ENCODE measurements at places on chromosomes 2 and 18.

DNA sequence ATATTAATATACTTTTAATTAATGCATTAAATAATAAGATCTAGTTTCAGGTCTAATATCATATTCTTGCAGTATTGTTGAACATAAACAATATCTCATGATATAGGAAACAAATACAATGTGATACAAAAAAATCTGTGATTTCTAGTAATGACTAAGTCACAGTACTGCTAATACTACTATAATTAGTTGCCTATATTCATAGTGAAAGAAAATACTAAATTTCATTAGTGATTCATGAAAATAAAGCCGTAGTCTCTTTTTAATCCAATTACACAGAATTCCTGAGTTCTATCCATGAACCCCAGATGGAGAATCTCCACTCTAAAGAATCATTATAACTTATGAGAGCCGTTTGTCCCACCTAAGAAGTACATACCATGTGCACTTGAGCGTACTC lies 266.3 kb upstream of the ACVR2A start:
- DNase-seq: no peak

DNA sequence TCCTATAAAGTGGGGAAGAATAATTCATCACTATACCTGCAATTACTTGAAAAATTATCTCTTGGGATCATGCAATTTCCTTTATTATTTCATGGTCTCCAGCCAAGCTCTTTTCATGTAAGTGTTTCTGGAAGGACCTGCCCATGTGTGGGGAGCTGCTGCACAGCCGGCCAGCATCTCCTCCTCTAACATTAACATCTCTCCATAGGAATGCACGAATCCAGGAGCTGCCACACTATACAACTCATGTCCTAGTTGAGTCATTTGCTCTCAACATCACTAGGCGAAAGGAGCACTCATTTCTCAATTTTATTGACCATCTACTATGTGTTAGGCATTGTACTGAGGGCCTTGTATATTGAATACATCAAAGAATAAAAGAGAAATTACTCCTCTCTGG lies 144.3 kb upstream of the ERBB4 start:
- DNase-seq: no peak

DNA sequence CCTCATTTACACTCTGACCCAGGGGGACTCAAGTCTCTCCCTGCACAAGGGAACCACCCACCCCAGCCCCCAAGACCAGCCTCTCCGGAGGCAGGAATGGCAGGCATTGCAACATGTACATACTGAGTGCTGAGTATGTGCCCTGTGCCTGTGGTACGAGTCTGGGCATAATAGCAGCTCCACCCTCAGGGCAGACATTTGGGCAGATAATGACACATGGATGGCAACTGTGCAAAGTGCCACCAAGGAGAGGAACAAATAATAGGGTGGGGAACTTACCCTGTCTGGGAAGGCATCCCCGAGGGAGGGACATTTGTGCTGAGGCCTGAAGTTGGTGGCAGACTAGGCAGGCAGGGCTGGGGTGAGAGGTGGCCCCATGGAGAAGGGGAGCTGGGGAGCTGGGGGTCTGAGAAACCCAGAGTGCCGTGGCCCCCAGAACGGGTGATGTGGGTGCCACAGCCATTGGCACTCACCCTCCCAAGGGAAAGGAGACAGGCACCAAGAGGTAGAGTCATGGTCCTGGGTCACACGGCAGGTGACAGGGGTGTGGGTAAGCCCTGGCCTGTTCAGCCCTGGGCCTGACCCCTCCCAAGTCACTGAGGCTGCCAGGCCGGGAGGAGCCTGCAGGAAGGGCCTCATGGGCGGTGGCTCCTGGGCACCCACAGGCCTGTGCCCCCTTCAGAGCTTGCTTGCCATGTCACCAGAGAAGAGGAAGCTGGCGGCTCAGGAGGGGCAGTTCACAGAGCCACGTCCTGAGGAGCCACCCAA lies 15.7 kb upstream of the GPR17 start:
- DNase-seq: no peak

DNA sequence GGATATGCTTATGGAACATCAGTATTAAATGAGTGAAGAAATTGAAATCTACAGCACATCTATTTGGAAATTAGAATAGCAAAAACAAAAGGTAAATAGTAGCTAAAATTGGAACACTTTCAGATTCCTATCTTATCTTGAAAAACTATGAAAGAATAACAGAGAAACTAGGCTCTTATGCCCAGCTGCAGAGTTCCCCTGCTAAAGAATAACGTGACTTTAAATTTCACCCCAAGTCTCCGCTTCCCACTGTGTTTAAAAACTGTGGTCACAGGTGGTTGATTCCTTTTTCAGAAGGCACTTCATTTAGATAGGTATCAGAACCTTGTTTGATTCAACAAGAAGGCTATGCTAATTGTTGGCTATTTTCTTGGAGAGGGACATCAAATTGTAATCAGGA lies 30.1 kb downstream of the ARHGAP28 start:
- no peak for DNase-seq

DNA sequence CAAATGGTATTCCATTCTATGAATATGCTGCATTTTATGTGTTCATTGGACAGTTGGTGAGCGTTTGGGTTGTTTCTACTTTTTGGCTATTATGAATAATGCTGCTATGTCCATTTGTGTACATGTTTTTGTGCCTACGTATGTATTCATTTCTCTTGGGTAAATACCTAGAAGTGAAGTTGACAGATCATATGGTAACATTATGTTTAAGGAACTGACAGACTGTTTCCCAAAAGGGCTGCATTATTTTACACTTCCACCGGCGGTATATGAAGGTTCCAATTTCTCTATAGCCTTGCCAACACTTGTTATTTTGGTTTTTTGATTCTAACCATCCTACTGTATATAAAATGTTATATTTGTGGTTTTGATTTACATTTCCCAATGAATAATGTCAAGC lies 703.9 kb upstream of the CDH2 start:
- DNase-seq: no peak

DNA sequence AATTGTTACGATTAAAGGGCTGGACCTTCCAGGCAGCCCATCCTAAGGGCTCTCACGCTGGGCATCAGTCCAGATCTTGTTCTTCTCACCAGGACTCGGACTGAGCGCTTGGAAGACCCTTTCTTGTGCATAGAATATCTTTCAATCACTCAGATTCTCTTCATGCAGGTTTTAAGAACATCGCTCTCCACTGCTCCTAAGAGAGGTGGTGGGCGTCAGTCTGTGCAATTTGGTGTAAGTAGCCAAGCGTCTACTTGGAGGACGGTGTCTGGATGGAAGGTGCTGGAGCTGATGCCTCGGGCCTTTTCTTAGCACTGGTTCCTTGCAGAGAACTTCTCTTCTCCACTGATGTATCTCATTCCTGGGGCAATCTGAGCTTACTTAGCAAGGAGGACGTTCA lies 68.7 kb downstream of the ASB1 start:
- no peak for DNase-seq

DNA sequence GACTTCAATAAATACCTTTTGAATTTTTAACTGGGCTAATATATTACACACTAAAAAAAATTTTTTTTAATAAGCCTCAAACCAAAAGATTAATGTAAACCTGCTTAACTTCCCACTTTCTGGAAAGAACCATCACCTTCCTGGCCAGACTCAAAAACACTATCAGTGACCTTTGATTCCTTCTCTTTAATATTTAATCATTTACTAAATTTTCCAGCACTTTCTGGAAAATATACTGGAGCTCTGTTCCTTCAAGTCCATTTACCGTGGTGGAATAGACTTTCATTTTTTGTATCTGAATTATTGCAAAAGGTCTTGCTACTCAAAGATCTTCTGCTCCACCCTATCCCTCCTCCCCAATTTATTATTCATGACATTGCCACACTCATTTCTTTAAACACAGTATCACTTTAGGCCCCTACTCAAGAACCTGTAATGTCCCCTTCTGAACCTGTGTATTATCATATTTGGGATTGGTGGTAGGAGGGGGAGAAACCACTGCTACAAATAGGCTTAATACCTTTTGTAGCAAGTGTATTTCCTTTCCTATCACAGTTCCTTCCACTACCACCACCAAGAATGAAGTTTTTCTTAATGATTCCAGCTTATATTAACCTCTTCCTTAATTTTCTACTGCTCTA lies 7.4 kb downstream of the PPP4R3B start:
- DNase-seq: no peak

DNA sequence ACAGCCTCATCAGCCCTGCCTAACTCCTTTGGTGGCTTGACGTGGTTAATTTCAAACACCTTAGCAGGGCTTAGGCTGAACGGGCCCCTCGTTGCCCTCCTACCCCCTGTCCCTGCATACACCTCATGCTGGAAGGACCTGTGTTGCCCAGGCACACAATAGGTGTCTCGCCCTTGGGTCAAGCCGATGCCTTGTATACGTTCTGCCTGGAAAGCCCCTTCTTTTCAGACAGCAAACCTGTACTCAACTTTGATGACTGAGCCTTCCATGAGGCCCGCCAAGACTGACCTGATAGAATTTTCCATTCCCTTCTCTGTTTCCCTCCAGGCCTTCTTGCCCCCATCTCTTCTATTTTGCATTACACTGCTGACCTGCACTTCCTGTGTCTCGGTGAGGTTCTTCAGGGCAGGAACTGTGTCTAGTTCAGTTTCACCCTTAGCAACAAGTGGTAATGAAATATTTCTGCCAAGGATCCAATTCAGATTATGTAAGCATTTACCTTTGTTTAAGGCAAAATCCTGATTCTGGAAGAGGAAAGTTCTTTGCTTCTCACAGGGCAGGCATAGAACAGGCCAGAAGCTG lies 7.9 kb downstream of the GREB1 start:
- DNase-seq: no peak

DNA sequence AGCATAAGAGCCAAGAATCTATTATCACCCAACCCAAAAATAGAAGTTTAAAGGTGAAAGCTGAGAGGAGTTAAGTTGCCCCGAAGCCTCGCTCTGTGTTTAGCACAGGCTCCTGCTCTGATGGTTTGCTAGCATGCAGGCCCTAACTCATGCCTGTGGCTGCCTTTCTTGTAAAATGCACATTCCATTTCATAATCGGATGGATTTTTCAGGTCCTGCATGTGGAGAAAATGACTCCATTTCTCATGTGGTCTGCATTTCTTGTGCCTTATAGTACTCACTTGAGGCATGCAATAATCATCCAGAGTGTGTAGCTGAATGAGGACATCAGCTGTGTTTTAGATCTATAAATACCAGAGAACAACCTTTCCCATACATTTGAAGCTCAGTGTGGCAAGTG lies 381.8 kb downstream of the CPS1 start:
- no peak for DNase-seq

GRCh38 chr2:126981476-126981875 lies 82.8 kb downstream of the TEX51 start:
- no peak for DNase-seq

DNA sequence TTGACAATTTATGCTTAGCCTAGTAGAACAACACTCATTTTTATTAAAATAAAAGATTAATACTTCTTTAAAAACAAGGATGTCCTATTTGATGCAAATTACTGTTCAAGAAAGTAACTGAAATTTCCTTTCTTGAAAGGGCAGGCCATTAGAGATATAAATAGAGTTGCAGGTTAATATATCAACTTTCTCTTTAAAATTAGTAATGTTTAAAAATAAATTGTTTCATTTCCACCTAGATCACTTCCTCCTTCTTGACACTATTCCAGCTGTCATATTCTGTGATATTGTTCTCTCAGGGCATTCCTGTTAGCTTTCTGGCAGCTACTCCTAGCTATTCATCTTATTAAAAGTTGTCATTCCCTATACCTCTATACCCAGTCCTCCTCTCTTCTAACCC lies 357.9 kb upstream of the NRP2 start:
- DNase-seq: no peak

DNA sequence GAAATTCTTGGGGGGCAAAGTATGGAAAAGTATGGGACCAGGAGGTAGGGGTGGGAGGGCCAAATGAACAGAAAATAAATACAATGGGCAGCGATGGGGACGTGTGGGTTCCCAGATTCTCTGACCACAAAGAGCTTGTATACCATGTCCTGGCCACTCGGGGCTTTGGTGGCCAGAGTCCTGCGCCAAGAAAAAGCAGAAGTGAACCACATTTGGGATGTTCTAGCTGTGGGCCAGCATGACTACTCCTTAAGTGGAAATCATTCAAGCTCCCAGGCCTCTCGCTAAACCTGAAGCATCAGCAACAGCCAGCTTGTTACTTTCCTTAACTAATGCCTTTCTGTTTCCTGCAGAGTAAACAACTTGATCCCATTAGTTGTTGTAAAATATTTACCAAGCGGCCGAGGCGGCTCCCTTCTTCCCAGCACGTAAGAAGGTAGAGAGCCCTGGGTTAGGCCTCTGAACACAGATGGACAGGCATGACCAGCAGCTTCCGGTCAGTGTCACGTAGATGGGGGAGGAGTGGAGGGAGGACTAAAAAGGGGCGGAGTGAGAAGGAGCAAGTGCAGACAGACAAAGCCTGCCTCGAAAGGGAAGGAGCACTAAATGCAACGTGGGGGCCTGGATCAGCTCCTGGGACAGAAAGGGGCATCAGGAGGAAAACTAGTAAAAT lies 88.2 kb downstream of the GALNT14 start:
- peak; percentile 12 for DNase-seq

- DNase-seq: no peak
Measured at GRCh38 chr2:112093216-112093615, 38.1 kb downstream of the TMEM87B start.

GRCh38 chr2:42800981-42801380 lies 8.6 kb upstream of the HAAO start:
- no peak for DNase-seq

DNA sequence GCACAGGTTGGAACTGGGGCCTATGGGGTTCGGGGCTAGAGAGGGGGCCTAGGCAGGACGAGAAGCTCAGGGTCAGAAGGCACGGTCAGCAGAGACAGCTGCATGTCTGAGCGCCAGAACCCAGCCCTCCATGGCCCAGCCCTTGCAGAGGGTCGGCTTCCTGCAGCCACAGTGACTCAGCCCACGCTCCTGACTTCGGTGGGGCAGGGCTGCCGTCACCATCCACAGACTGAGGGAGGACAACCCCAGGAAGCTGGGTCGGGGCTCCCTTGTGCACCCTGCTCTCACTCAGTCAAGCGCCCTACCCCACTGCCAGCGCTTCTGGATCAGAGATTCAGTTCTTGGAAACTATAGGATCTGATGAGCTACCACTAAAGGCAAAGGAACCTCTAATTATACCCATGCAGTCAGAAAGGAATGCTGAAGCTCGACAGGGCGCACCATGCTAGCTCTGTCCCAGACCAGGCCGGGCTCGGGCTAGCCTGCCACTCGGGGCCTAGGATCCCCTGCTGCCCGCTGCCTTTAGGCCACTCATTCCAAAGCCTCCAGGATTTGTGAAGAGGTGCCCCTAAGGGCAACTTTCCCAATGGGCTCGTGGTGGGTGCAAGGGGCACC lies 3.0 kb downstream of the ACTR1B start:
- no peak for DNase-seq

Measured in kidney glomerular epithelial cell (primary cell).